ENCODE measurements at places on chromosomes 13 and 19.

DNA sequence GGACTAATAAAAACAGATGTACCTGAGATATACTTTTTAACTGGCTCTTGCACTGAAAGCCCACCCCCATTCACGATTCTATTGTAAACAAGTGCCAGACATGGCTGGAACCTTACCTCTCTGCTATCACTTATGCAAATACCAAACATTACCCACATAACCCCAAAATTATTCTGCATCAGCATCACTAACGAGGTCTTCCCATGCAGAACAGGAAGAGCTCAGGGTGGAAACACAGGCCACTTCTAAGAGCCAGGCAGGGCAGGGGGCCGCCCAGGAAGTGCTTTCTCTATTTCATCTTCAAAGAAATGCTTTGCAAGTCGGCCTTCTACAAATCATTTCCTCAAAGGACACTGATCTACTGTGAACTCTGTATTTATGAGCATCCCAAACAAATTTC is 7.3 kb downstream of the IRS2 start:
- DNase-seq: no peak

GRCh38 chr13:93951951-93952350 is 527.5 kb downstream of the DCT start:
- no peak for DNase-seq

DNA sequence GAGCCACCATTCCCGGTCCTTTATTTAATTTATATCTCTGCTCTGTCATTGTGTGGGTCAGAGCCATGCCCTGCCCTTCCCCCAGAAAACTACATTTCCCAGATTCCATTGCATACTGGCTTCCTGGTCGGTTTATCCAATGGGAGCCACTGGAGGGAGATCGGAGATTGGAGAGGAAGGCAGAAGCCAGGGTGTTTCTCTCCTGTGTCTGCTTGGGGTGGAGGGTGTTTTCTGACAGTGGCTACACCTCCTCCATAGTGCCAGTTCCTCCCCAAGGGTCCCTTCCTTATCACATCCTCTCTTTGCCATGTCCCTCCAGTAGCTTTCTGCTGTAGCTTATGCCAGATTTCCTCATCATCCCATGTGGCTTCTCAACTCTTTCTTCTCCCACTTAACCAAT is 19.0 kb downstream of the OLFM2 start:
- no peak for DNase-seq

DNA sequence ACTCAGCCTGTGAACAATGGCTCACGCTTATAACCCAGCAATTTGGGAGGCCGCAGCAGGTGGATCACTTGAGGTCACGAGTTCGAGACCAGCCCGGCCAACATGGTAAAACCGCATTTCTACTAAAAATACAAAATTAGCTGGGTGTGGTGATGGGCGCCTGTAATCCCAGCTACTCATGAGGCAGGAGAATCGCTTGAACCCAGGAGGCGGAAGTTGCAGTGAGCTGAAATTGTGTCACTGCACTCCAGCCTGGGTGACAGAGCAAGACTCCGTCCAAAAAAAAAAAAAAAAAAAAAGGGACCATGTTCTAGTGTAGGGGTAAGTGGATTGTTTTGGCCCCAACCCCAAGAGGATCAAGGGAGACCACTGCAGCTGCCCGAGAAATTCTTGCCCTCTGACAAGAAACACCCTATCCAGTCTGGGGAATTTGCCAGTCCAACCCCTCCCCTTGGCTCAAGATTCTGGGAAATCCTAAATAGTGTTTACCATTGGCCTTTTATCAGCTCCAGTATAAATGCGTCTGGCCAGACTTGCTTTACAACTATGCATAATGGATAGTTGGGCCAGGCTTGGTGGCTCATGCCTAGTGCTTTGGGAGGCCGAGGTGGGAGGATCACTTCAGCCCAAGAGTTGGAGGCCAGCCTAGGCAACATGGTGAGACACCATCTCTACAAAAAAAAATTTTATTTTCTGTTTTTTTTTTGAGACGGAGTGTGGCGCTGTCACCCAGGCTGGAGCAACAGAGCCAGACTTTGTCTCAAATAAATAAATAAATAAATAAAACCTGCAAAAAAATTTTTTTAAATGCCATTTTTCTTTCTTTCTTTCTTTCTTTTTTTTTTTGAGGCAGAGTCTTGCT is 5.1 kb upstream of the DHDH start:
- no peak for DNase-seq

GRCh38 chr13:31522396-31522795 is 216.9 kb upstream of the RXFP2 start:
- no peak for DNase-seq

GRCh38 chr13:35812736-35813135 is 318.4 kb downstream of the DCLK1 start:
- no peak for DNase-seq

- DNase-seq: no peak
Observed at GRCh38 chr19:18776736-18777135, 14.4 kb downstream of the COMP start.

DNA sequence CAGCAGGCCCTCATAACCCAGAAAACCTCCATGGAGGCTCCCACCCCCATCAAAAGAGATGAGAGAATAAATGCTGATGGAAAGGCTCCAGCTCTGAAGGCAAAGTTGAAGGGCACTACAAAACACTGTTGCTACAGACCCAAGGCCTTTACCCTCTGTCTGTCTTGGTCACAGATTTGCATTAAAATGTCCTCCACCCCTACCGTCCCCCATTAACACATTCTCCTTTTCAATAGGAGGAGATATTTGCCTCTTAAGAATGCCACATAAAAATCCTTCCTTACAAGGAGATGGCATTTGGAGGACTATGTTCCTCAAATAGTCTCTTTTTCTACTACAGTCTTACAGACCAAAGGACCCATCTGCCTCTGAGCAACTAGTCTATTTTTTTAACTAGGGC is 361.5 kb downstream of the ENOX1 start:
- no peak for DNase-seq

GRCh38 chr13:99855526-99856420 is 115.8 kb downstream of the ZIC5 start:
- DNase-seq: no peak

DNA sequence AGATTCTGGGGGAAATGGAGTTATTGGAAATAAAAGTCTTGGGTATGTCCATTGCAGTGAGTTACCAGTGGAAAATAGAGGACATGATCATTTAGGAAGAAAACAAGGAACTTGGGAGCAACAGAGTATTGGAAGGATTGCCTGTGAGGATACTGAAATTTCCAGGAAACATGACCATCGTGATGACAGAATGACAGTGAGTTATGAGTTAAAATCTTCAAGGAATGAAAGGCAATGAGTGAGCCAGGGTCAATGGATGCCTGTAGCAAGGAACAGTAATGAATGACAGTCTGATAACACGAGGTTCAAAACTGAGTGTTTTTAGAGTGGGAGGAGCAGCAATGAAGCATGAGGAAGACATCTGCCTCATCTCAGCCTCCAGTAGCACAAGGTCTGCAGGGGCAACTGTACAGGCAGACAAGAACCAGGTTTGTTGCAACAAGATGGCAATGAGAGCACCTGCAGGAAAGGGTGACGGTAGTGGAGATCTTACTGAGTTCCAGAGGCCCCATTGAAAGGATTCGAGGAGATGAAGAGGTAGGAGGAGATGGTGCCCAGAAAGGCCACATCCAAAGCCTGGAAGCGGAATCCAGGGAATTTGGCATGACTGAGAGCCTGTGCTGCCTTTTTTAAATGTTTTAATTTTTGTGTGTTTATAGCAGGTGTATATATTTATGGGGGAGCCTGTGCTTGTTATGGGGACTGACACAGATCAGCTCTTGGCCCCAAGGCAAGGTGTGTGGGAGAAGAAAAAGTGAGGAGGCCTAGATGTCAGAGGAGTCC is 43.9 kb downstream of the N4BP2L1 start:
- DNase-seq: no peak

- DNase-seq: no peak
Observed at GRCh38 chr19:54077334-54077733, 3.8 kb downstream of the TARM1 start.

DNA sequence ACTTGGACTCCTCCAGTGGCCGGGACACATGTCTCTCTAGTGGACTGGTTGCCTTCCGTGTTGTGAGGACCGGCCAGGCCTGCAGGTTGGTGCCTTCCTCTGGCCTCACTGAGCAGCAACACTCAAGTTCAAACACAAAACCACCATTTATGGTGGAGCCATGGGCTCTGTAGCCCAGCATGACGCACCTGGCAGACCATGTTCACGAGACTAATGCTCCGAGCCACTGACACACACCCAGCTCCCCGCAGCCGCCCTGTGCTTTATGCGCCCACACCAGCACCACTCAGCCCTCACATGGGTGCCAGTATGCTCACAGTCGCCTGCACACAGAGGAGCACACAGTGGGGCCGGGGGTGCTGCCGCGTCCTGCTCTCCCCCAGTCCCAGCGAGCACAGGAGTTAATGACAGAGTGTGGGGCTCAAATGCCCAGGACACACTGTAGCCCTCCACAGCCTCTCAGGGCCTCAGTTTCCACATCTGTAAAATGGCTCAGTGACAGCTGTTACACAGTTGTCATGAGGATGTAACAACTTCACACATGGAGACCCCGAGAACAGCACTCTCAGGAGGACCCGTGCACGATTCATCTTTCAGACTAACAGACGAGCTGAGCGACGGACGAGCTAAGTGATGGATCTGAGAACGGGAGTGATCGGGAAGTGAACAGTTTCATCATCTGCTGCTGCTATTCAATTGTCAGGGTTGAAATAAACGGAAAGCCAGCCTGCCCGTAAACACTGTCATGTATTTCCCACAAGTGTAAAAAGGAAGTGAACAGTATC is 7.8 kb downstream of the GAS6 start:
- no peak for DNase-seq

DNA sequence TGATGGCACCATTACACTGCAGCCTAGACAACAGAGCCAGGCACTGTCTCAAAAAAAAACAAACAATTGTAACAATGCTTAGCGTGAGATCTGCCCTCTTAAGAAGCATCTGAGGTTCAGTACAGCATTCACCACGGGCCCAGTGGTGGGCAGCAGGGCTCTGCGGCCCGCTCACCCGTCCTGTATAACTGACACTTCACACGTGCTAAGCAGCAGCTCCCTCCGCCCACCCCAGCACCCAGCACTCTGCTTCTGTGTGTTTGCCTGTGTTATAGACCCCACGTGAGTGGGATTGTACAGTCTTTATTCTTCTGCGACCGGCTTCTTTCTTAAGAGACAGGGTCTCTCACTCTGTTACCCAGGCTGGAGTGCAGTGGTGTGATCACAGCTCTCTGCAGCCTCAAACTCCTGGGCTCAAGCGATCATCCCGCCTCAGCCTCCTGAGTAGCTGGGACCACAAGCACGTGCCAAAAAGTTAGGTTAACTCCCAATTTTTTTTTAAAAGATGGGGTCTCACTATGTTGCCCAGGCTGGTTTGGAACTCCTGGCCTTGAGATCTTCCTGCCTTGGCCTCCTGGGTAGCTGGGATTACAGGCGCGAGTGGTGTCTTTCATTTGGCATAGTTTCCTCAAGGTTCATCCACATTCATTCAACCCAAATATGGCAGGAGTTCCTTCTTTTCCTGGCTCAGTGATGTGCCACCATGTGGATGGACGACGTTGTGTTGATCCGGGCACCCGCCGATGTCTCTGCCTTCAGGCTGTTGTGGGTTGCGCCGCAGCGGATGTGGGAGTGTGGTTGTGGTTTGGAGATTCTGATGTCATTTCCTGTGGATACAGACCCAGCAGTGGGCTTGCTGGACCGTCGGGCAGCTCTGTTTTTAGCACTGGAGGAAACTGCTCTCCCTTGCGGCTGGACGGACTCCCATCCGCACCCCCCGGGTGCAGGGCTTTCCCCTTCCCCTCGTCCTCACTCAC is 170.0 kb downstream of the KDM4B start:
- no peak for DNase-seq

GRCh38 chr19:6970443-6970842 is 50.8 kb downstream of the MBD3L2B start:
- no peak for DNase-seq

DNA sequence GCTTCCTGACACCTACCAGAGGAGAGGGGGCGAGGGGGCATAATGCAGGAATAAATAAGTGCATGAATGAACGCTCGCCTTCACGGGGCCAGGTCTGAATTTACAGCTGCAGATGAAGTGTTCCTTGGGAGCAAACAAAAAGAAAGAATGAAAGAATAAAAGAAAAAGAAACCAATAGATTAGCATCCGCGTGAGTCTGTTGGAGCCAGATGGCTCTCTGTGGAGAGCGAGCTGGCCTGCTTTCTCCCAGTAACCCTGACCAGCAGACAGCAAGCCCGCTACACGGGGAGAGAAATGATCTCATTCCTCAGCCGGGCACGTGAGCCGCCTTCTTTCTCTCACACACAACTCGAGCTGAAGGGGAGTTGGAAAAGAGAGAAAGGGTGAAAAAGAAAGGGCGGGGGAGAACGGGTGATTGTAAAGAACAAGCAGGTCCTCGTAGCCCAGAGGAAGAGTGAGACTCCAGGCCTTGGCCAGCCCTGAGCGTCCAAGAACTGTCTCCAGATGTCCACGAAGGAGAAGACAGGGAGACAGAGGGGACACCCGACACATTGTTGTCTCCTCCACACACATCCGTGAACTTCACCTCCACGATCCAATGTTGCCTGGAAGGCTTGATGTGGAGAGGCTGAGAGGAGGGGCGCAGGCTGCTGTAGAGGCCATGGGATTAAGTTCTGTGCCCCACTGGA is 81.4 kb downstream of the RNASEH2B start:
- no peak for DNase-seq

DNA sequence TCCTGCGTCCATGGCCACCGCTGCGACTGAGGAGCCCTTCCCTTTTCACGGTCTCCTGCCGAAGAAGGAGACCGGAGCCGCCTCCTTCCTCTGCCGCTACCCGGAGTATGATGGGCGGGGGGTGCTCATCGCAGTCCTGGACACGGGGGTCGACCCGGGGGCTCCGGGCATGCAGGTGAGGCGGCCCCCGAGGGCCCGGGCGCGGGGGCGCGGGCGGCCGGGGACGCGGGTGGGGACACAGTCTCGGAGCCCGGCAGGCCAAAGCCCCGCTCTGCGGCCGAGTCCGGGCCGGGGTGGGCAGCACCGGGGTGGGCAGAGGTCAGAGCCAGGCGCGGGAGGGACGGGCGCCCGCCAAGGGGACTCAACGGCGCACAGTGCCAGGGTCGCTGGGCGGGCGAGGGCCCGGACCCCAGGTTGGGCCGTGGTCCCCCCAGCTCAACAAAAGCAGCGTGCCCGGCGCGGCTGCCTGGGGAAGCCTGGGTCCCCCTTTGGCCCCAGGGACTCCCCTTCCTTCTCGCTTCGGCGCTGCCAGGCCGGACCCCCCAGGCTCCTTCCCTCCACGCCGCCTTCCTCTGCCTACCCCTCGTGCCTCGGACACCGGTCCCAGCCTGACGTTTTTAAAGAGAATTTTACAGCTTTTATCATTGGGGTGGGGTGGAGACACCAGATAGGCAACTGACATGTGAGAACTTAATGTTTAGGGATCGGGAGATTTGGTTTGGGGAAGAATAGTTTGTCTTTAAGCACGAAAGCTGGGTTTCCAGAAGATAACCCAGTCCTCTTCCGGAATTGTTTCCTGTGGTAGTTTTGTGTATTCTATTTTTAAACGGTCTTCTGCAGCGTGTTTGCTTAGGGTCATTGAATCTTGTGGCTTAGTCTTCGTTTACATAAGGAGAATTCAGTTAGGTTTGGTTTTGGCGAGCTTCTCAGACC is 509 bp downstream of the TPP2 start:
- no peak for DNase-seq

Data from NCI-H1417 treated with DMSO at 0.1 percent for 48 hours (cell line).